ENCODE measurements at places on chromosomes 12 and 14.
A peak's percentile ranks its signal among the peaks of the same experiment; 100 is the strongest.

DNA sequence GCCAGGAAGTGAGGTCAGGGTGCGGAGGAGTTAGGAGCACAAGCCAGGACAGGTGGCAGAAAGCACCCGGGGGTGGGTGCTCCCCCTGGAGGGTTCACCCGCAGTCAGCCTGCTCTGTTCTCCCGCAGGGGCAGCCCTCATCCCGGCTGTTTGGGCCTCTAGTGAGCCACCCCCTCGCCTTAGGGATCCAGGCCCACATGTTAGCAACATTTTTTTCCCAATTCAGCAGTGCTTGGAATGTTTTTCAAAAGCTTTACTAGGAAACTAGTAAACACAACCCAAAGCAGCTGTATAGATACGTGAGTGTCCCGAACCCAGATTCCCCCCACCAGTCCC is 28.5 kb upstream of the NXPH4 start:
- no peak for DNase-seq

DNA sequence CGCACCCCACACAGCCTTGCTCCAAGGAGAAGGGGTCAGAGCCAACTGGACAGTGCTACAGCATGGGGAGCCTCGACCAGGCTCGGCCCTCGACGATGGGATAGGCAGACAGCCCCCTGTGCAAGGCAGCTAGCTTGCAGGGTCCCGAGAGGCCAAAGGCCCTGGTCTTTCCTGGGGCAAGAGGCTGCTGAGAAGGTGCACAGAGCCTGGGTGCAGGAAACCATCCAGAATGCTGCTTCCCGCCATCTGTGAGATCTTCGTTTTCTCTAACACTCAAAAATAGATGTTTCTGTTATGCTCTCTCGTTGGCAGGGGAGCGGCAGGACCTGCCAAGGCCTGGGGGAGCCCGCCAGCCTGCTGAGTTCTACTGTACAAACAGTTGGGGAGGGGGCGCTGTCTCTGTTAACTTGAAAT is 168.0 kb upstream of the RTL1 start:
- peak; percentile 24 for DNase-seq

DNA sequence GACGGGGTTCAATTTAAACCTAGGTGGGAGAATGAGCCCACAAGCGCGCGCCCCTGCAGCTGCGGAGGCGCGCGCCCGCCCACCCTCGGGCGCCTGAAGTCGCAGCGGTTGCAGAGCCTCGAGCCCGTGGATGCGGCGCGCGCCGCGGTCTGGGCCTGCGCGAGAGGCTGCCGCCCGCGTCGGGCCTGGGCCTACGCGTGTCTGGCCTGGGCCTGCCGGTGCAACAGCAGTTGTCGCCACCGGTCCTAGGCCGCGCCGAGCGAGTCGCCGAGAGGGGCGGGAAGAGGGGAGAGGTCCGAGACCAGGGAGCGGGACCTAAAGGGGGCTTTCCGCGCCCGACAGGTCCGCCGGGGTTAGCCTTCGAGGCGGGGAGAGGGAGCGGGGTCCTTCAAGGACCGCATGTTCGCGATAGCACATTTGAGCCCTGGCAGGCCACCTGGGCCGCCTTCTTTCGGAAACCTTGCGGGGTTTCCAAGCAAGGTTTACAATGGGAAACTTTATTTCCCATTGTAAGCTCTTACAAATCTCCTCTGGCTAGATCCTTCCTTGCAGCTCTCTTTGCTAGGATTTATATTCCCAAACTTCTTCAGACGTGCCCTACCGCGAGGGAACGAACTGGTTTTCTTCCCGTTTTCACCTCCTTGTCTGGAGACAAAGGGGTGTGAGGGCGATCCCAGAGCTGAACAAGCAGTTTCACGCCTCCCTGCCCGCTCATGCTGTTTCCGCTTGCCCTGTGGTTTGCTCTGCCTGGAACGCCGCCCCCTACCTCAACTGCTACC is 6.8 kb downstream of the SIX6 start:
- no peak for DNase-seq

GRCh38 chr12:113299619-113300237 is 35.2 kb downstream of the SLC8B1 start:
- peak; percentile 66 for DNase-seq

- DNase-seq: no peak
These were observed 59.0 kb downstream of the RPS29 start for GRCh38 chr14:49527221-49527620.

- DNase-seq: peak; percentile 60
These were observed 6.0 kb upstream of the PCNX1 start for GRCh38 chr14:70901269-70901668.

DNA sequence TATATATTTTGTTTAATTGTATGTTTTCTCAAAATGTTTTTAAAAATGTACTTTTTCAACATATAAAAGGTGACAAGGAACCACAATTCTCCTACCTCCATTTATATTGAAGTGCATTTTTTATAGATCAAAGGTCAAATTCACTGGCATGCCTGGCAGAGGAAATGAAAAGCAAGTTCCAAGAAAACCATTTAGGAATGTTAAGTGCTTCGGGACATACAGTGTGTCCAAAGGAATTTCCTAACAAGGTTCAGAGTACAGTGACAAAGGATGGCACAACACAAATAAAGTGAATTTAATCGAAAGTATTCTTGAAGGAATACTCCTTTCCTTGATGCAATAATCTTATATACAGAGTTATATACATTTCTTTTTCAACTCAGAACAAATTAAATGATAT is 242.3 kb downstream of the CCER1 start:
- no peak for DNase-seq

DNA sequence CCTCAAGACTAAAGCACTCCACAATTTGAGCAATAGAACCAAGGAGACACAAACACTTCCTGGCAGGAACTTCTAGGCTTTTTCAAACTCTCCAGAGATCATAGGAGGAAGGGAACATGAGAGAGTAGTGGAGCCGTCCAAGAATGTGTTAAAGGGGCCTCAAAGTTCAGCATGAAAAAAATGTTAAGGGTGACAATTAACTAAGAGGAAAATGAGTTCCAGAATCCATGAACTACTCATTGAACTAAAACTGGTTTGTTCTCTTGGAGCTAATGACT is 122.0 kb downstream of the WIF1 start:
- no peak for DNase-seq

GRCh38 chr12:1852076-1852475 is 31.7 kb downstream of the LRTM2 start:
- no peak for DNase-seq

GRCh38 chr12:21526053-21526452 is at the start of gene SPX:
Gene SPX, plus strand, starts transcription at chr12:21526296. Its CDS starts 177 bp downstream, at chr12:21526473.
- no peak for DNase-seq

- no peak for DNase-seq
These were observed 11.0 kb downstream of the ASB2 start for GRCh38 chr14:93965287-93965821.

DNA sequence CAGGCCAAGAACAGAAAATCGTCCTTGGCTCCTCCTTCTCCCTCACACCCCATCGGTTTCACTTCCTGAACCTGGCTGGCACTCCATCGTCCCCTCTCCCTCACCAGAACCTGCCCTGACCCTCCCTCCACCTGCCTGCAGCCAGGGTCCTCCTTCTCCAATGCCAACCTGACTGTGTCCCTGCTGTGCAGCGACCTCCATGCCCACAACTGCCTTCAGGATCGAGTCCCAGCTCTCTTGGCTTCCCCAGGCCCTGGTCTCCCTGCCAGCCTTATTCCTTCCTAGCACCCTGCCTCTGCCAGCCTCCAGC is 19.8 kb downstream of the HVCN1 start:
- no peak for DNase-seq

GRCh38 chr12:79374545-79374944 is 316.2 kb downstream of the PAWR start:
- DNase-seq: no peak

DNA sequence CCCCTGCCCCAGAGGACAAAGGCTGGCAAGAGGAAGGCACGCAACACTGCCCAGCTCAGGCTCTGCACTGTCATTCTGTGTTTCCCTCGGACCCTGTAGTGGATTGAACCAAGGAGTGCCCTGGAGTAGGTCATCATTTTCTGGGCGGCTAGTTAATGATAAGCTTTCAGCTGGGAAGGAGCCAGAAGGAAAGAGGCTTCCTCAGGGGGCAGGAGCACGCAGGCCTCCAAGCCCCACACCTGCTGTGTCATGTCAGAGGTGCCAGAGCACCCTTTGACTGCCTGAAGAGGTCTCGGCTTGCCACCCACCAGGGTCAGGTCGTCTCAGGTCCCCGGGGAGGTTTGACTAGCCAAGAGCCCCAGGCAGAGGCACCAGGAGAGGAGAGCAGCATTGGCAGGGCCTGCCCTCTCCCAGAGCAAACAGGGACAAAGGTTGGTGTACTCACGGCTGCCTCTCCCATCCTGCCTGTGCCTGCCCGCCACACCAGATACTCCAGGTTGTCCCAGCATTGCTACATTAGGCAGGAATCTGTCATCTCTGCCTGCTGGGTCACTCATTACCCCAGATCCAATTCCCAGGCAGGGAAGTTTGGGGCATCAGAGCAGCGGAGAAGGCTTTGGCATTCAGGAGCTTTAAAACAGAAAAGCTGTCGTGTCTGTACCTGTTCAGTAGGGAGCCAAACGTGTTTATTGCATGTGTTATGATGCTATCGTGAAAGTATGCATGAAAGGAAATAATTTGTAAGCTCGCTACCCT is 33.5 kb upstream of the ATP2A2 start:
- DNase-seq: peak; percentile 77

- DNase-seq: no peak
These were observed 97.4 kb downstream of the C12orf50 start for GRCh38 chr12:87931812-87932211.

- DNase-seq: no peak
These were observed 158.6 kb downstream of the PAX9 start for GRCh38 chr14:36820111-36820709.

- DNase-seq: no peak
These were observed 342.5 kb downstream of the RMST start for GRCh38 chr12:97805146-97805545.

GRCh38 chr12:127509066-127509778 is 757.7 kb upstream of the TMEM132C start:
- no peak for DNase-seq

- DNase-seq: no peak
These were observed 9.2 kb upstream of the PLEKHD1 start for GRCh38 chr14:69475194-69475818.

DNA sequence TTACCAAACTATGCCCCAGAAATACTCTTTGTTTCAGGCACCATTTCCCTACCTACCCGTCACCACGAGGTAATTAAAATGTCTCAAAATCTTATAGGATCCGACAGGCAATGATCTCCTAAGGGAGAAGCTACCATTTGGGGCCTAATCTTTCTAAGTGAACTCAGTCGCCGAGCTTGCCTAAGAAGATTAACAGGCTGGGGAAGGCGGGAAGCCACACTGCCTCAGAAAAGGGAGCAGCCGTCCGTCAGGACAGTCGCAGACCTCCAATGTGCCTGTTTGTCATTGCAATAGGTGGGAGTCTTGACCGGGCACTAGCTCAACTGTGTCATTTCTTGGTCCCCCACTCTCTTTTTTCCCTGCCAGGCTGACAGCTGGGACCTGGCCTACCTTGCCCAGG is 4.6 kb downstream of the TTC7B start:
- DNase-seq: no peak

- no peak for DNase-seq
These were observed 44.8 kb upstream of the NR2C1 start for GRCh38 chr12:95118138-95118787.

- DNase-seq: no peak
These were observed 2.6 kb upstream of the PRKD1 start for GRCh38 chr14:29930283-29930682.

DNA sequence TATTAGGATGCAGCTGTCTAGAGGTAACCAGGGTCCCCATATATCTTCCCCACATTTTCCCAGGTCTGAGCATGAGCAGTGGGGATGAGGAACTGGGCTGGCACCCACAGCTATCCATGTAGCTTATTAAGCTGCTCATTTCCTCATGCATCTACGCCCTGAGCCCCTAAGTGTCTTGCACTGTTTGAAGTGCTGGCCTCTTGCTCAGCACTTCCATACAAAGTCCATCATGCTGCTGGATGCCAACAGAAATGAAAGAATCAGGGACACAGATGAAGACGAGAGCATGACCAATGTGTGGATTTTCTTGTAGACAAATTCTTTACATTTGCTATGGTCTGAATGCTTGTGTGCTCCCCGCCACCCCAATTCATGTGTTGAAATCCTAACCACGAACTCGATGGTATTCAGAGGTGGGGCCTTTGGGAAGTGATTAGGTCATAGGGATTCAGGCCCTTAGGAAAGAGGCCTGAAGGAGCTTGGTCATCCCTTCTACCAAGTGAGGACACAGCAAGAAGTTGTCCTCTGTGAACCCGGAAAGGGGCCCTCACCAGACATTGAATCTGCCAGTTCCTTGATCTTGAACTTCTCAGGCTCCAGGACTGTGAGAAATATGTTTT is 54.5 kb downstream of the C12orf75 start:
- DNase-seq: no peak

GRCh38 chr12:52784909-52785308 is 7.8 kb upstream of the KRT76 start:
- DNase-seq: no peak

DNA sequence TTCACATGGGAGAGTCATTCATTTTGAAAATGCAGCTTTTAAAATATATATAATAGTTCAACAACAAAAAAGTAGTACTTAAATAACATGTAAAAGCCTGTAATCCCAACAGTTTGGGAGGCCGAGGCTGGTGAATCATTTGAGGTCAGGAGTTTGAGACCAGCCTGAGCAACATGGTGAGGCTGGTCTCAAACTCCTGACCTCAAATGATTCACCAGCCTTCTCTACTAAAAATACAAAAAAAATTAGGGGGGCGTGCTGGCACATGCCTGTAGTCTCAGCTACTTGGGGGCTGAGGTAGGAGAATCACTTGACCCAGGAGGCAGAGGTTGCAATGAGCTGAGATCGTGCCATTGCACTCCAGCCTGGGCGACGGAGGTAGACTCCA is 256.3 kb upstream of the RGS6 start:
- DNase-seq: no peak

DNA sequence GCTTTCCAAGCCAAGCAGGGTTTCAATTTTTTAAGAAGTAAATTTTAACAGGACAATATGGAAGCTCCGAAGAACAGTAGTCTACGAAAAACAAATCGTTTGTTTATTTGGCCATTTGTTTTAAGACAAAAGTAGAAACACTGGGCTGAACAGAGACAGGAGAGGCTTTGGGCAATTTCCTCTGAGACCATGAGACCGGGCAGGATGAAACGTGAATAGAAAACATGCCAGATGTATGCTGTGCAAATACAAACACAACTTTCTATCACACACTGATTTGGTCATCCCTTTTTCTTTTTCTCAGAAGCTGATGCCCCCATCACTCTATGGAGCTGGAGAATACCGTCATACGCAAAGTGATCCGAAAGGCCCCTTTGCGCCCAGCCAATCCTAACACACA is 1111.1 kb downstream of the BCL11B start:
- no peak for DNase-seq

DNA sequence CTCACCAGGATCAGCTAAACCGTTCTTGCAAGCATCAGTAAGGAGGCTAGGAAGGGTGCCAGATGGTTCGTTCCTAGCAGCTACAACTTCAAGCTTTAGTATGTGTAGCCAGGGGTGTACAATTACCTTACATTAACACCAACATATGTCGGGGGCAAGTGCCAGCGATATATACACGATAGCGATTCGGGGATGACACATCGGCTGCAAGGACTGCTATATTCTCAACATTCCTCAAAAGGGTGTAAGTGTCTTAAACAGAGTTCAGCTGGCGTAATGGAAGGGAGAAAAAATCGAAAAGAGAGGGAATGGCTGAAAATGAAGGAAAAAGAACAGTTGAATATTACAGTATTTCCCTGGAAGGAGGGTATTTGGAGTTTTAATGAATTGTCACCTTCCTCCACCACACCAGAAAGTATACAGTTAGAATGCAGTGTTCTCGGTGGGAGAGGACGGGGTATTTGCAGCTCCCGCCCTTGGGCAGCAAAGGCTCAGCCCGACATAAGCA is 545 bp downstream of the LIMA1 start:
- DNase-seq: no peak

GRCh38 chr12:48005001-48005749 is 899 bp upstream of the COL2A1 start:
- DNase-seq: no peak

All from breast epithelium (tissue), 4 donors.